ENCODE measurements at places on chromosomes 7 and 10. TPM values are rescaled to one million over a fixed set of nuclear protein-coding genes. Genes with fewer than 3 reads are reported as not detected.

The MKLN1 gene
- total RNA-seq: 32.4 TPM

- DNase-seq: no peak
Observed at GRCh38 chr7:92391071-92391470, 56.2 kb upstream of the GATAD1 start.

The COBL gene
- not detected for total RNA-seq

DNA sequence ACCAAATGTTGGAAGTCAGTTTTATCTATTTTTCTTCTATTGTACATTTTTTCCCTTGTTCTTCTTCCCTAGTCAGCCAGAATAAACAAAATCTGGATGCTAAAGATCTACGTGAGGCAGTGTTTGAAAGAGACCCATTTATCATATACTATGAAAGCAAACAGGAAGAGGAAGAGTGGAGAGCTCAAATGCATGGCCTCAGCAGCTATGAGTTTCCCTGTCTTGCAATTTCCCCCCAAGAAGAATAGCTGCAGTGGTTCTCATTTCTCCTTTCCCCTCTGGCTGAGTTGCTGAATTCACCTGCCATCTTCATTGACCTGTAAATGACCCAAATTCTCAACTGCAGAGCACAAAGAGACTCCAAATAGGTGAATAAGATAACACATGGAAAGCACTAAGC, 347.1 kb upstream of the NRP1 start:
- no peak for DNase-seq

- DNase-seq: no peak
Observed at GRCh38 chr7:868189-868486, 8.2 kb upstream of the GET4 start.

- no peak for DNase-seq
Observed at GRCh38 chr7:11026452-11027359, 53.0 kb downstream of the PHF14 start.

DNA sequence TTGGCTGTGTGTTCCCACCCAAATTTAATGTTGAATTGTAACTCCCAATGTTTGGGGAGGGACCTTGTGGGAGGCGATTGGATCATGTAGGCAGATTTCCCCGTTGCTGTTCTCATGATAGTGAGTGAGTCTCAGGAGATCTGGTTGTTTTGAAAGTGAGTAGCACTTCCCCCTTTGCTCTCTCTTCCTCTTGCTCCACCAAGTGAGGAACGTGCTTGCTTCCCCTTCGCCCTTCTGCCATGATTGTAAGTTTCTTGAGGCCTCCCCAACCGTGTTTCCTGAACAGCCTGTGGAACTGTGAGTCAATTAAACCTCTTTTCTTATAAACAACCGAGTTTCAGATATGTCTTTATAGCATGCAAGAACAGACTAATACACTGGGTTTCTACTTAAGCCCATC, 176.3 kb downstream of the CDK14 start:
- DNase-seq: no peak

DNA sequence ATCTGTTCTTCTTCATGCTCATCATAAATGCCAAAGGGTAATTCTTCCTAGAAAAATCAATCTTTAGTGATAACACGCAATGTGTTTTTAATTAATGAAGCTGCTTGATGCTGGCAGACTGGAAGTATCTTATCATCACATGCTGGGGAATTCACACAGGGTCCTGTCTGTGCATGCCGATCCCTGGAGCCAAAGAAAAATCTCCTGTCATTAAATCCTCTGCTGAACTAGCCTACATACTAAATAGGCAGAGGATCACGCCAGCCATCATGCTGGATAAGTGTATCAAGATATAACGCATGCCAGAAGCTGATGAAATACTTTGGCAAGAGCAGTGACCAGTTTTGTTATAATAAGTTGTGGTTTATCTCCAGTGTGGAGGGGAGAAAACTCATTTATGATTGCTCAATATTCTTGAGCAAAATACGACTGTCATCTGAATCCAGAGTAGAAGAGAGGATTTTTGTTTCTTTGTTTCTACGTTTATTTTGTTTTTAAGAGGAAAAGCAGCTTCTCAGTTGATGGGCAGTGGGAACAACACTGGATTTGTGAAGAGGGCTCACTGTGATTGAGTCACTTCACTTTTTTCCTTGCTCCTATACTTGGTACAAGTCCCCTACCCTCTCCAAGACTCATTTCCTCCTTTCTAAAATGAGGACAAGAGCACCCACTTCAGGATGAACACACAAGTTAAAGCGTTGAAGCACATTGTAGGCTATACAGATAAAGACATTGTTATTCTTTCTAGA, 649.1 kb downstream of the TNS3 start:
- no peak for DNase-seq

DNA sequence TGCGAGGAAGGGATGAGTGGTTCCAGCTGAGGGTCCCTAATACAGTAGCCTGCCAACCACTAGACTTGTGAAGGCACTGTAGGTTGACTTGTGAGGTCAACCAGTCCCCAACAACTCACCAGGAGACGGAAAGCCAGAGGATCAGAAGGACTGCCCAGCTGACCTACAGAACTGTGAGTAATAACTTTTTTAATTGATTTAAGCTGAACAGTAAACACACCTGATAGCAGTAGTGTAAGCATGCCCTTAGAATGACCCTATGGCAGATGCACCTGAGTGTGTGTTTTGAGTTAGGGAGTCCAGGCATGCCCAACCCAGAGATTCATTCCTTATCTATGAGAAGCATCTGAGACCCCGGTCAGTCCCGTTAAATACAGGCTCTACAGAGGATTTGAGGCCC, 14.1 kb downstream of the PRLHR start:
- no peak for DNase-seq

DNA sequence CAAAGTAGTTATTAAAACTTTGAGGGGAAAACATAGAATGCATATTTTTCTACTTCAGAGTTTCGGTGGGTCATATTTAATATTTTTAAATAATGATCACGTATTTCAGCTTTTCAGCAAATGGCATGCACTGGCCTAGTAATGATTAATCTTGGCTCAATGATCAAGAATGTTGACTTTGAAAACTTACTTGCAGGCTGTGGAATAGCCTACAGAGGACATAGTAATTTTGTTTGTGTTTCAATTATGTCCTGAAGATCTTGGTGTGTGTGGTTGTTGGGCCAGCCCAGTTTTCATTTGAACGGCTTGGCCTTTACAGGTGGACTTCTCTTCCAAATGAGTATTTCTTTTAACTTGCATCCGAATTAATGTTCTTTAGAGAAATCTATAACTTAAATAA, 35.1 kb downstream of the ADD3 start:
- DNase-seq: no peak

GRCh38 chr7:154879629-154880028, 123.3 kb downstream of the PAXIP1 start:
- no peak for DNase-seq

GRCh38 chr10:13830385-13830784, 243.6 kb downstream of the PRPF18 start:
- no peak for DNase-seq

GRCh38 chr7:92834507-92835260, 1.7 kb downstream of the CDK6 start:
- peak; percentile 12 for DNase-seq

DNA sequence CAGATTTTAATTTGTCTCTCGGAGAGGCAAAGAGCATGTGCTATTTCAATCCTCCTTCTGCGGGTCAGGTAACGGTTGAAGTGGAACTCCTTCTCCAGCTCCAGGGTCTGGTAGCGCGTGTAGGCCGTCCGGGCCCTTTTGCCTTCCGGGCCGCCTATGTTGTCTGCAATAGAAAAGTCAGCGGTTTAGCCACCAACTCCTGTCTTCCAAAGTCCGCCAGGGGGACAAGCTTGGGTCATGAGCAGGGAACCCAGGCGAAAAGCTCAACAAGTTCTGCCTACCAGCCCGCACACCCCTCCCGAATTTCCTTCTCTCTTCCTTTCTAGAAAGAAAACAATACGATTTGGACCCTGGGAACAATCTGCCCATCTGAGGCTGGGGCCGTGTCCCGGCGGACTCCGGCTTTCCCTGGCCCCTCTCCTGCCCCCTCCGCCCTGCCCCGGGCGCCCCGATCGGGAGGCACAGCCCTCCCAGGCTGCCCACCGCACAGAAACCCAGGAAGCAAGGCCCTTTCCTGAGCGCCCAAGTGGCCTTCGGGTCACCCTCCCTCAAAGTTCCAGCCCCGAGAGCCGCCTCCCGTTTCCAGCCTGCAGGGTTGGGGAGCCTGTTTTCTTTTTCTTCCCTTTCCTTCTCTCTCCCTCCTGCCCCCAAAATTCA, 1.4 kb downstream of the HOXA5 start:
- no peak for DNase-seq

GRCh38 chr7:5596046-5596895, 172.6 kb upstream of the TNRC18 start:
- DNase-seq: peak; percentile 85

- no peak for DNase-seq
Observed at GRCh38 chr10:15541376-15541775, 170.3 kb upstream of the FAM171A1 start.

DNA sequence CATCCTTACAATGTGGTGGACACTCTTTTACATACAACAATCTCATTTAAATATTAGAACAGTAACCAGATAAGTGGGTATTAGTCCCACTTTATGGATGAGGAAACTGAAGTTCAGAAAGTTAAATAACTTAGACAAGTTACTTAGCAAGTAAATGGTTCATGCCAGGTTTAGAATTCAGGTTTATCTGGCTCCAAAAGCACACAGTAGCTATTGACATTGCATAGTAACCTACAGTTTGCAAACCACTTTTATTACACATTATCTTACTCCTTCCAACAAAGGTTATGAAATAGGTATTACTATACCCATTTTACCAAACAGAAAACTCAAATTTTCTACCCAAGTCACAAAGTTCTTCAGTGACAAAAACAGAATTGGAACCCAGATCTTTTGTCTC, 19.7 kb upstream of the NKX2-3 start:
- DNase-seq: no peak

The FLNC gene
- 0.12 TPM for total RNA-seq

GRCh38 chr7:25968205-25968993, 183.6 kb upstream of the NFE2L3 start:
- DNase-seq: peak; percentile 33

DNA sequence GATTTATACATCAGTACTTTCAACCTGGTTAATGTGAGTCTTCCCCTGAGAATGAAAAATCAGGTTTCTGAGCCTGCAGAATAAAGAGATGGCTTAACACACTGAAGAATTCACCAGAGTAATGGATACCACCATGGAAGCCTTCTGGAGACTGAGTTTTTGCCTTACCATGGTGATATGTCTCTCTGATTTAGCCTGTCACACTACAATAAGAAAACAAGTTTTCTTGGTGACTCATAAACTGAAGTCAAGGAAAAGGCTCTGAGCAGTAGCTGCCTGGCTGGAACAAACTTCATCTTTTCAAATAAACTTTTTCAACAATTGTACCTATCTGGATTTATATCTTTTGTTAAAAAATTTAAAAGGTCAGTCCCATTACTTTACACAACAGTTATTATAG, 229.0 kb downstream of the PRPF18 start:
- no peak for DNase-seq

Measured in activated naive CD8-positive, alpha-beta T cell treated with anti-CD3 and anti-CD28 coated beads for 36 hours (primary cell).